Small intestine (tissue), 16 donors: ENCODE measurements at places on chromosomes 1 and 21. TPM values are rescaled to one million over a fixed set of nuclear protein-coding genes. Genes with fewer than 3 reads are reported as not detected.

- H3K27ac ChIP-seq: no peak overlapping the region
- no peak overlapping the region for H3K4me3 ChIP-seq
- no peaks in the 10 kb centered on the region for H3K36me3 ChIP-seq
- H3K4me1 ChIP-seq: no peaks in the 10 kb centered on the region
Observed at GRCh38 chr1:14094611-14095400, 394.8 kb downstream of the PRDM2 start.

- H3K27ac ChIP-seq: no peak overlapping the region
- no peak overlapping the region for H3K4me3 ChIP-seq
- H3K4me1 ChIP-seq: no peaks in the 10 kb centered on the region
- H3K27me3 ChIP-seq: no peaks in the 10 kb centered on the region
- no peaks in the 10 kb centered on the region for H3K36me3 ChIP-seq
- no peak for DNase-seq
Observed at GRCh38 chr1:58619286-58620054, 42.4 kb upstream of the TACSTD2 start.

- no peaks in the 10 kb centered on the region for H3K27me3 ChIP-seq
- H3K36me3 ChIP-seq: no peaks in the 10 kb centered on the region
Observed at GRCh38 chr1:63984257-63984929, 210.6 kb downstream of the ROR1 start.

SLAMF7 gene
- 5.1 TPM for polyA plus RNA-seq

DNA sequence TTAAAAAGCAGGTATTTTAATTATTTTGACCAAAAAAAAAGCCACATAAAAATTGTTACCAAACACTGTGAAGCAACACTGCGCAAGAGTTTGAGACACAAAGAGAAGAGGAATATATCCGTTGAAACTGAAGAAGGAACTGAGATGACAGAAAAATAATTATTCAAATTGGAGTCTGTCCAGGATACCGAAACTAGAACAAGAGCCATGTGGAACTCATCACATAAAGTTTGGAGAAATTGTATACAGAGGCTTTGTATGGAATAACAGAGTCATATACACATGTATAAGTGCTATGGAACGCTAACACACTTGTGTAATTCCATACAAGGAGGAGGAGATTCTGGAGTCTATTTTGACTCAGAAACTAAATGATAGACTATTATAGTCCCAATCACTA lies 675.1 kb upstream of the ADGRL2 start:
- no peak overlapping the region for H3K27ac ChIP-seq
- no peak overlapping the region for H3K4me3 ChIP-seq
- no peaks in the 10 kb centered on the region for H3K27me3 ChIP-seq
- peak; percentile 6 for DNase-seq
- H3K36me3 ChIP-seq: no peaks in the 10 kb centered on the region

- H3K27ac ChIP-seq: no peak overlapping the region
- no peaks in the 10 kb centered on the region for H3K4me1 ChIP-seq
- H3K36me3 ChIP-seq: peaks cover 91% of the 10 kb centered on the region
- no peak for DNase-seq
- no peaks in the 10 kb centered on the region for H3K27me3 ChIP-seq
Observed at GRCh38 chr21:41742073-41742875, 24.6 kb downstream of the RIPK4 start.

CA6 gene
- polyA plus RNA-seq: not detected

GRCh38 chr1:27393641-27394281 lies 1.3 kb downstream of the GPR3 start:
- no peaks in the 10 kb centered on the region for H3K4me1 ChIP-seq
- no peak overlapping the region for H3K27ac ChIP-seq
- no peak for DNase-seq
- H3K4me3 ChIP-seq: no peak overlapping the region
- no peaks in the 10 kb centered on the region for H3K36me3 ChIP-seq
- no peaks in the 10 kb centered on the region for H3K27me3 ChIP-seq

DNA sequence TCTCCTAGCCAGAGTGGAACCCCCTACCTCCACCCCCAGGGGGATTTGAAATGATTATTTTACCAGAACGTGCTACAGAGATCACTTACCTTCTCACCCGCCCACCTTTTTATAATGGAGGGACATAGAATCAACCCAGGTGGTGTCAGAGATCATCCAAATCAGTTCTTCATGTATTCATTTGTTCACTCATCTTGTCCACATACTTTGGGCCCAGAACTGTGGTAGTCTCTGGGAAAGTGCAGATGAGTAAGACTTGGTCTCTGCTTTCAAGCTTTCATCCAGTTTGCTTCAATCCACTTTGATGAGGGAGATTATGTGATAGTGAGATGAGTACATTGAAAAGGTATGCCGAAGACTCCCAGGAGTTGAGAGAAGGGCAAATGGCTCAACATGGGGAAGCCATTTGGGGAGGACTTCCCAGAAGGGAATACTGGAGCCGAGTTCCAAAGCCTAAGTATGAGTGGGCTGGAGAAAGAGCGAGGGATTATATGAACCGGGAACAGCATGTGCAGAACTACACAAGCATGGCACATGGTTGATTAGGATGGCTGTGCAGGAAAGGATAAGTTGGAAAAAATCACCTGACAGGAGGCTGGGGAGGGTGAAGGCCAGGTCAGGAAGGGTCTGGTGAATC lies 1.9 kb downstream of the FGGY start:
- H3K36me3 ChIP-seq: no peaks in the 10 kb centered on the region
- no peak overlapping the region for H3K27ac ChIP-seq
- H3K27me3 ChIP-seq: no peaks in the 10 kb centered on the region
- no peak for DNase-seq
- H3K4me3 ChIP-seq: no peak overlapping the region

GRCh38 chr1:51567653-51568052 lies 48.6 kb upstream of the EPS15 start:
- no peaks in the 10 kb centered on the region for H3K27me3 ChIP-seq
- no peak overlapping the region for H3K4me3 ChIP-seq
- H3K27ac ChIP-seq: no peak overlapping the region

GRCh38 chr1:87673309-87673708 lies 344.6 kb downstream of the LMO4 start:
- H3K27me3 ChIP-seq: no peaks in the 10 kb centered on the region
- no peaks in the 10 kb centered on the region for H3K36me3 ChIP-seq
- H3K27ac ChIP-seq: no peak overlapping the region
- H3K4me1 ChIP-seq: peaks cover 5% of the 10 kb centered on the region
- H3K4me3 ChIP-seq: no peak overlapping the region

ANKRD65 gene
- 1.7 TPM for polyA plus RNA-seq

ETV3L gene
- polyA plus RNA-seq: not detected

DNA sequence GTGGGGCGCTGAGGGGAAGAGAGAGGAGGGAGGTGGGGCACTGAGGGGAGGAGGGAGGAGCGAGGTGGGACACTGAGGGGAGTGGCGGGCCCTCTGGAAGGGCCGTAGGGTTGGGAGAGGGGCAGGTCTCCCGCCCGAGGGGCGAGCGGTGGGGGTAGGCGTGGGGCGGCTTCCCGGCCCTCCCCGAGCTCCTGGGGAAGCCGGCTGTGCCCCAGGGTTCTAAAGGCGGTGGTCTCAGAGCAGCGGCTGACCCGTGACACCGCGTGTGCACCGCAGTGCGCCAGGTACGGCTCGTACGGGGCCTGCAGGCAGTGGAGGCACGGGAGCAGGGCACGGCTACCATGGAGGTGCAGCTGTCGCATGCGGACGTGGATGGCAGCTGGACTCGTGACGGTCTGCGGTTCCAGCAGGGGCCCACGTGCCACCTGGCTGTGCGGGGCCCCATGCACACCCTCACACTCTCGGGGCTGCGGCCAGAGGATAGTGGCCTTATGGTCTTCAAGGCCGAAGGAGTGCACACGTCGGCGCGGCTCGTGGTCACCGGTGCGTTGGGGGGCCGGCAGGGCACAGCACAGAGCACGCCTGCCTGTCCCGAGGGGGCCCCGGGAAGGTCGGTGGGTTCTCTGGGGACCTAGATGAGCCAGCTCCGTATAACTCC lies 68.5 kb downstream of the OBSCN start:
- no peak overlapping the region for H3K27ac ChIP-seq
- peak overlapping the region; percentile 58 for H3K4me3 ChIP-seq
- no peak for DNase-seq
- H3K36me3 ChIP-seq: peaks cover 67% of the 10 kb centered on the region

DNA sequence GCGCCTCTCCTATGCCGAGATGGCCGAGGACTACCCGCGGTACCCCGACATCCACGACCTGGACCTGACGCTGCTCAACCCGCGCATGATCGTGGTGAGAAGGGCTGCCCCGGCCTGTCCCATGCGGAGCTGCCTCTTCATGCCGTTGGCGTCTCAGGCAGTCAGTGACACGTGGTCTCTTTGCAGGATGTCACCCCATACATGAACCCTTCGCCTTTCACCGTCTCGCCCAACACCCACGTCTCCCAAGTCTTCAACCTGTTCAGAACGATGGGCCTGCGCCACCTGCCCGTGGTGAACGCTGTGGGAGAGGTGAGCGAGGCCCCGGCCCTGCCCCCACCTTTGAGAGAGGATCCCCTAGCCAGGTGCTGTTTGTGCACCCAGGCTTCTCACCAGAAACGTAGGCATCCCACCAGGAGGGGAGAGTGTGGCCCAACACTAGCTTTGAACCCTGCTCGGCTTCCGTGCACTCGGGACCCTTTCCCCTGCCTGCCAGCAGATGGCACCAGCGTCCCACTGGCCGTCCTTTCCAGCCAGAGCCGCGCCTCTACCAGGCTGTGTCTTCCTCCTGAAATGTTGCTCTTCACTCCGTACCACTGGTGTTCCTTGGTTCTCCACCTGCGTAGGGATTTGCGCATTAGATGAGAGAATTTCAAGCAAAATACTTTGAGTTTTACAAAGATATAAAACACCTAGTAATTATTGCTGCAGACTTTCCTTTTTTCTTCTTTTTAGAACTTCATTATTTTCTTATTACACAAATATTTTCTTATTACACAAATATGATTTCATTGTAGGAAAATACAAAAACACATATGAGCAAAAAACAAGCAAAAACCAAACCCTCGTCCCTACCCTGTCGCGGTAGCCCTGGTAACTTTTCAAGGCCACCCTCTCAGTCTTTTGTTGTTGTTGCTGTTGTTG lies 9.0 kb downstream of the NPPA start:
- no peaks in the 10 kb centered on the region for H3K27me3 ChIP-seq
- H3K4me3 ChIP-seq: no peak overlapping the region
- H3K4me1 ChIP-seq: peaks cover 12% of the 10 kb centered on the region
- no peak overlapping the region for H3K27ac ChIP-seq
- H3K36me3 ChIP-seq: peaks cover 24% of the 10 kb centered on the region

DNA sequence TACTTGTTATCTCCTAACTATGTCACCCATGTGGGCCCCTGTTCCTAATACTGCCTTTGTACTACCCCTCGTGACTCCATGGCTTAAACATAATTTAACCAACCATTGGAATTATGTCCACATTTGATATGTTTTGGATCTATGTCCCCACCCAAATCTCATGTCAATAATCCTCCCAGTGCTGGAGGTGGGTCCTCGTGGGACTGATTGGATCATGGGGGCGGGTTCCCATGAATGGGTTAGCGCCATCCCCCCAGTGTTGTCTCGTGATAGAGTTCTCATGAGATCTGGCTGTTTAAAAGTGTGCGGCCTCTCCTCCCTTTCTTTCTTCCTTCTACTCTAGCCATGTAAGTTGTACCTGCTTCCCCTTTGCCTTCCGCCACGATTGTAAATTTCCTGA lies 9.8 kb downstream of the CBR1 start:
- no peak overlapping the region for H3K4me3 ChIP-seq
- H3K27me3 ChIP-seq: no peaks in the 10 kb centered on the region
- no peak for DNase-seq
- H3K36me3 ChIP-seq: no peaks in the 10 kb centered on the region
- H3K27ac ChIP-seq: no peak overlapping the region

GRCh38 chr1:170670802-170671628 lies 7.1 kb downstream of the PRRX1 start:
- no peak overlapping the region for H3K4me3 ChIP-seq
- DNase-seq: peak; percentile 54
- no peak overlapping the region for H3K27ac ChIP-seq
- no peaks in the 10 kb centered on the region for H3K4me1 ChIP-seq
- peaks cover 28% of the 10 kb centered on the region for H3K27me3 ChIP-seq
- no peaks in the 10 kb centered on the region for H3K36me3 ChIP-seq

MCOLN3 gene
- 3.8 TPM for polyA plus RNA-seq

GRCh38 chr1:201490708-201491131 lies 16.2 kb downstream of the CSRP1 start:
- no peak for DNase-seq
- H3K4me3 ChIP-seq: no peak overlapping the region
- H3K27ac ChIP-seq: no peak overlapping the region
- H3K4me1 ChIP-seq: no peaks in the 10 kb centered on the region
- no peaks in the 10 kb centered on the region for H3K27me3 ChIP-seq

CNTN2 gene
- polyA plus RNA-seq: under 0.01 TPM

GRCh38 chr1:8539683-8540082 lies 221.8 kb downstream of the SLC45A1 start:
- no peak overlapping the region for H3K4me3 ChIP-seq
- H3K4me1 ChIP-seq: peaks cover 20% of the 10 kb centered on the region
- no peak for DNase-seq
- no peaks in the 10 kb centered on the region for H3K27me3 ChIP-seq
- H3K36me3 ChIP-seq: peaks cover 15% of the 10 kb centered on the region
